ENCODE measurements at places on chromosomes 12 and 14.

GRCh38 chr14:51643140-51643539 lies 8.6 kb upstream of the FRMD6 start:
- DNase-seq: no peak

GRCh38 chr12:92844151-92844763 lies 84.8 kb downstream of the EEA1 start:
- DNase-seq: no peak

DNA sequence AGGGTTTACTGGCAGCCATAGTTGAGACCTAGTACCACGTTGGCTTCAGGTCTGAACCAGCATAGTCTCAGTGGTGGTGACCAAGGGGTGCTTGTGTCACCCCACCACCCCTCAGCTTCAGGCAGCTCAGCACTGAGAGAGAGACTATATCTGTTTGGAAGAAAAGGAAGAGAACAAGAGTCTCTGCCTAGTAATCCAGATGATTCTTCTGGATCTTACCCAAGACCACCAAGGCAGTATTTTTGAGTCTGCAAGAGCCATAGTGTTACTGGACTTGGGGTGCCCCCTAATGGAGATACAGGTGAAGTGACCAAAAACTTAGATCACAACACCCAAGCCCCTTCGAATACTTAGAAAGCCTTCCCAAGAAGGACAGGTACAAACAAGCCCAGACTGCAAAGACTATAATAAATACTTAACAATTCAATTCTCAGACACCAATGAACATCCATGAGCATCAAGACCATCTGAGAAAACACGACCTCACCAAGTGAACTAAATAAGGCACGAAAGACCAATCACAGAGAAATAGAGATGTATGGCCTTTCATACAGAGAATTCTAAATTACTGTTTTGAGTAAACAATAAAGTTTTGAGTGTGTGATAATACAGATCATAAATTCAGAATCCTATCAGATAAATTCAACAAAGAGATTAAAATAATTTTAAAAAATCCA lies 107.0 kb downstream of the HELB start:
- DNase-seq: peak; percentile 38

GRCh38 chr12:121652767-121653497 lies 16.5 kb downstream of the MORN3 start:
- DNase-seq: no peak

GRCh38 chr12:4275870-4276301 lies 2.3 kb downstream of the CCND2 start:
- DNase-seq: peak; percentile 68

Data from left hindlimb (tissue), 1 donor.